ENCODE measurements at places on chromosomes 16 and 17.

DNA sequence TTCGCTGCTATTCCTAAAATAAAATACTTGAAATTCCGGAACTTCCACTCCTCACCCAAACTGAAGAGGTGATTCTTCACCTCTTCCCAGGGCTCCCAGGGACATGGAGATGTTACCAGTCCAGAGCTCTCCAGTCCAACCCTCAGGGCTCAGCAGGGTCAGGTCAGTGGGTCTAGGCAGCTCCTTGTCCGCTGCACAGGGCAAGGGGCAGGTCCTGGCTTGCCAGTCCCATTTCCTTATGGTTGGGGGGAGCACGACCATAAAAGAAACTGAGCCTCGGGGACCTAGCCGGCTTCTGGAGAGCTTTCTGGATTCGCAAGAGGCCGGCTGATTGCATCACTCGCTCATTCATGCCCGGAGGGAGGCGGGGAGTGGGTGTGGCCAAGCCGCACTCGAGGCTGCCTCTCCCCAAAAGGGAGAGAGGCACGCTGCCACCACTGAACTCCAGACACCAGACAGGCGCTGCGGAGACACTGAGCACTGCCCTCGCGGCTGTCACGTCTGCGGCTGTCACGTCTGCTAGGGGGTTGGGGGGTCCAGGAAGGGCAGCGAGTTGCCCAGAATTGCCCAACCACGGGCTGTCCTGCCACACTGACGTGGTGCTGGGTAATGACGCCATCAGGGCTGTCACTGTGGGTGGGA is 15.8 kb downstream of the SLC7A5 start:
- peak; percentile 97 for DNase-seq

DNA sequence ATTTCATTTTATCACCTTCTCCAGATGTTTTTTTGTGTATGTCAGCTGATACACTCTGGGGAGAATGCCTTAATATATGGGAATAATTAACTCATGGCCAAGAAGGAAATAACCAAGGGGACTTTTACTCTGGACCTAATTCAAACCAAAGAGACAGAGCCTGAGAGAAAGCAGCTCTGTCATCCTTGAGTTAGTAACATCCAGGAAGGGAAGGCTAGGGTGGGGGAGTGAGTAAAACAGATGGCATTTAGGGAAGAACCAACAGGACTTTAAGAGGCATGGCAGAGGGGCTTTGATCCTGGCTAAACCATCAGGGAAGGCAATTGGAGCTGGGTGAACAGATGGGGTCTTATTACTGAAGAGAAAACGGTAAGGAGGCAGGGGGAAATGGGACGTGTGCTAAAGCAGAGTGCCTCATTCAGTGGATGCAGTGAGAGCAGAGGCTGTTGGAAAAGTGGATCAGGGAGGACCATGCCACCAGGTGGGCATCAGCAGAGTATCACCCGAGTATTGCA is 2.5 kb upstream of the SMPD3 start:
- no peak for DNase-seq

GRCh38 chr16:4586291-4586690 is 28.4 kb downstream of the UBALD1 start:
- DNase-seq: no peak

GRCh38 chr16:1078579-1079021 is 6.1 kb downstream of the SSTR5 start:
- no peak for DNase-seq

- DNase-seq: no peak
Observed at GRCh38 chr16:3046641-3047386, 453 bp downstream of the MMP25 start.

- DNase-seq: peak; percentile 34
Observed at GRCh38 chr16:30761427-30761927, 385 bp downstream of the CFAP119 start.

DNA sequence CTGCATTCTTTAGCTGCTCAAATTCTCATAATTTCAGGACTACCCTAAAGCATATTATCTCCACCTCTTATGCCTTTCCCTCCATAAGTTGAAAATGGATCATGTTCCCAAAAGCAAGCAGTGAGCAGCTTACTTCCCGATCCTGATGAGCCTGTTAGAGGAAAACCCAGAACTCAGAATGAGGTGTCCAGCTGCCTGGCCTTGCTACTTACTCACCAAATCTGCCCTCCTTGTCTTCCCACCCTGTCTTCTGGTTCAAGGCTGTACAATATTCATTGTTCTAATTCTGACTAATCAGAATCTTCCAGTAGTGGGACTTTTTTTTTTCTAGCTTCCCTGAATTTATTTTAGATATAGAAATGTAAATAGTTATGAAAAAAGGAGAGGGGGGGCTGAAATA is 10.8 kb downstream of the LYRM1 start:
- no peak for DNase-seq

GRCh38 chr16:11582157-11582814 is 4.4 kb downstream of the LITAF start:
- DNase-seq: no peak

All from CD4-positive, alpha-beta T cell treated with Interleukin-4 for 1 hour (primary cell).